ENCODE measurements at places on chromosomes 7 and 10.
A peak's percentile ranks its signal among the peaks of the same experiment; 100 is the strongest.

DNA sequence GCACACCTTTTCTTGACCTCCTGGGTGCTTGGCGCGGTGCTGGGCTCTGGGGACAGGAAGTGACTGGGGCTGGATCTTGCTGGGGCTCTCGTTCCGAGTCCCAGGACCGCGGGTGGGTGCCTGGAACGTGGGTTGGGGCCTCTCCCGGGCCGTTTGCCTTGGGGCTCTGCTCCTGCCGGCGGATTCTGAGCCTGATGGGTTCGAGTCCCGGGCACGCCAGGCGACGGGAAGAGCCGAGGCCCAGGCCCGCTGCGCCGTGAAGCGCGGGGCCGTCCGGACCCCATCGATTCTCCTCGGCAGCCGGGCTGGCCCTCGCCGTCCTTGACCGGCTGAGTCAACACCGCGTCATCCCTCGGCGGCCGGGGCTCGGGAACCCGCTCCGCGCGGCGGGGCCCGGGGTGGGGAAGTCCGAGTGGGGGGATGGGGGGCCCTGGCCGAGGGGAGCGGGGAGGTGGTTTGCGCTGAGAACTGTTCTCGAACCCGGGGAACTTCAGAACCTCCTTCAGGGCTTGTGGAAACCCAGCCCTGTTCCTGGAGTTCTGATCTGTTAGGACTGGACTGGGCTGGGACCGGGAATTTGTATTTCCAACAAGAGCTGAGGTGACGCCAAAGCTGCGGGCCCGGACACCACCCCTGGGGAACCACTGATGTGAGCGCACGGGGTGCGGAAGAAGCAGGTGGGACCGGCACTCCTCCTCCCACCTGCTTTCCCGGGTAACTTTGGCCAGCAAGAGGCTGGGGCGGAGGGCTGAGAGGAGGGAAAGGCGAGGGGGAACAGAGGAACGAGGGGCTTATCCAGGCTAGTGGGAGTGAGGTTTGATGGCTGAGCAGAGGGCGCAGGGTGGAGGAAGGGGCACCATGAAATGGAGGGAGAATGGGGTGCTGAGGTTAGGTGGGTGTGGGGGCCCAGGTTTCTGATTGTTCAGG lies 6.2 kb downstream of the HHEX start:
- no peak for DNase-seq

DNA sequence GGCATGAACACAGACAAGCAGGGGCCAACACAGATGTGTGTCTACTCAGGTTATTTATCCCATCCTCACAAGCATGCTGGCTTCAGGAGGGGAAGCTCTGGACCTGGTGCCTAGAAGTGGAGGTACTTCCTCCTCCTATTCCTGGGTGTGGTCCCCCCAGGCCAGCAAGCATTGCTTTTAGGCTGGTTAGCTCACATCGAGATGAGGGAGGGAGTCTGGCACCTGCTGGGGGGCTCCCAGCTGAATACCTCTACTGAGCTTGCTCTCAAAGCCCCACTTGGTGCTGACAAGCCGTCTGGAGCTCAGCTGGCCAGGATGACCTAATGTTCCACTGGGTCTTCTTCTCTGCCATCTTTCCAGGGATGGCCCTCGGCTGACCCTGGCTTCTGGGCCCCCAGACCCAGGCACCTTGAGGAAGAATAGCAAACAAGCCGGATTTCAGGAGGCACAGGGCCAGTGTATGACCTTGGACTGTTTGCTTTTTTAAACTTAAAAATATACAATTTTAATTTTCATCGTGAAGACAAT lies 26.8 kb downstream of the FAM241B start:
- no peak for DNase-seq

GRCh38 chr7:17374654-17375053 lies 76.2 kb downstream of the AHR start:
- DNase-seq = no peak

DNA sequence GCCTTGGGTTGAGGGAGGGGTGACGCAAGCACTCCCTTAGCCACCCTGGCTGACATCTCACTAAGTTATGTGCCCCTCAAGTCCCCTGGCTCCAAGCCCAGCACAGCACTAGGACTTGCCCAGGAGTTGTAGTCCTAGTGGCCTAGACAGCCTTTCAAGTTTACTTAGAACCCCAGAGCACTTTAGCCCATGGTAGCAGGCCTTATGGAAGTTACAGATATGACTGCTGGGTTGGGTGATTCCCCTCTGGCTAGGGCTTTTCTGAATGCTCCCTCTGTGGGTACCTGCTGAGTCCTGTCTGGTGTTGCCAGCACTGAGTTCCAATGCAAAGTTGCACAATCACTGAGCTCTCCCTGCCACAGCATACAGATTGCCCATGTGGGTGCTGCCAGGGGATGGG lies 83.2 kb downstream of the AHCYL2 start:
- DNase-seq = peak; percentile 50

DNA sequence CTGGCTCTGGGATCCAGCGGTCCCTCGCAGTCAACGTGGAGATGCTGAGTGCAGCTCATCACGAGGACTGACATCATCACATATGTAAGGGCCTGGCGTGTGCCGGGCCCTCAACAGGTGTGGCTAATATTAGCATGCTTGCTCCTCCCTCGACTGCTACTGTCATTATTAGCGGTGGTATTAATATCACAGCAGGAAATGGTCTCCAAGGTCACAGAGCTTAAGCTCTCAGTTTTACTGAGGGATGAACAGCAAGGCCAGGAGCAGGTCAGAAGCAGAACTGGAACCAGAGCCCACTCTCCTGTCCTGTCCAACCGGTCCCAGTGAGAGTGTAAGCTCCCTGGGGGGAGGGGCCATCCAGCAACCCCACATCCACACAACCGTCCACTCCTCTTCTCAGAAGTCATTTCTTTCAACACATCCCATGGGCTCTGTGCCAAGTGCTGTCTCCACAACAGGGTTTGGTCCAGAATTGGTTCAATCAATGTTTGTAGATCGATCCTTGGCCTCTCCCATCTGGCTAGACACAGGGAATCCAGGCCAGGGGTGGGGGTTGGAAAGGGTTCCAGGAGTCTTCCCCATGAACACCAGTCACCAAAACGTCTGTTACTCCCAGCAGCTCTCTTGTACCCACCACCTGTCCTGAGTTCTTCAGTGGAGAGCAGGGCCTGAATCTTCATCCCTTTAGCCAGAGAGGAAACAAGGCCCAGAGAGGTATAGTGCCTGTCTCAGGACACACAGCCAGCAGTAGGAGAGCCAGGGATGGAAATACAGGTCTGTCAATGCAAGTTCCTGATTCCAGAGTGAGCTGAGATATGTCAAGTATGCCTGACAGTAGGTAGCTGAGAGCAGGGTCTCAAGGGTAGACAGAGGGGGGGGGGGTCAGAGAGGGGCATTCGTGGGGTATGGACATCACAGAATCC lies 45.3 kb upstream of the ZMIZ1 start:
- DNase-seq = no peak

DNA sequence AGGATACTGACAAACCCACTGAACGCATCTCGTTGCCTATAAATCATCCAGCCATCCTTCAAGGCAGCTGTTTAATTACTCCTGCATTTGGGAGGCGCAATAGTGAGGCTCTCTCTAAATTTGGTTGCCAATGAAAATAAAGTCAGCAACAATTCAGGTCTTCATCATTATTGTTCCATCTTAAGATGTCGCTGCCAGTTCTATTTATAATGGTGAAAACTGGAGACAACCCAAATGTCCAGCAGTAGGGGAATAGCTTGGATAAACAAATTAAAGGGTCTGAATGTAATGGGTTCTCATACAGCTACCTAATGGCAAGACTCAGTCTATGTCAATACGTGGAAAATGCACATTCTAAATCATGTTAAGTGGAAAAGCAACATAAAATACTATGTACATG lies 120.1 kb upstream of the PLXNA4 start:
- DNase-seq = no peak

GRCh38 chr7:94933256-94933990 lies 26.0 kb downstream of the PPP1R9A start:
- no peak for DNase-seq

- no peak for DNase-seq
These were observed 10.6 kb downstream of the GPR146 start for GRCh38 chr7:1054861-1055450.

DNA sequence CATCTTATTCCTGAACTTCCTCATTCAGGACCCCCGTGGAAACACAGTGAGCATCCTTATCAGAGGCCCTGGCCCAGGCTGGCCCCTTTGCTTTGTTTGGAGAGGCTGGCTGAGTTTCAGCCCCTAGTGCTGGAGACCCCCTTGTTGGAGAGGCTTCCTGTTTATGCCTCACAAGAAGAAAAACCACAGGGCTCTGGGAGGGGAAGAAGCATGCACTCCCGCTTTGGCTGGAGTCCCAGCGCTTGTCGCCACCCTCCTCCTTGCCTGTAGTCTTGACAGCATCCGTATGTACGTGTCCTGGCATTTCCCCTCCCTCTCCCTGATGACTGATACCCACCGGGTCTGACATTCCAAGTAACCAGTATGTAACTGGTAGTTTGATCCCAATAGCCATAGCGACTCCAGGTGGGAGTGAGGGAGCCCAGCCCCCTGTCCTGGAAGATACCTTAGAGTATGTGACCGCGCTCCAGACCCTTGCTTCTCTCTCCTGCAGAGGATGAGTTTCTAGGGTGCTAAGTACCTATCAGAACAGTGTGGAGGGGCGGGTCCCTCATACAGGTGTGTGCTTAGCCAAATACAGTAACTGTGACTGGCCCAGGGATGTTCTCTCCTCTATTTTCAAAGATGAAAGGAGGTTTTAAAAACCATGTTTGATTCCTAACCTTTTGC lies 6.9 kb upstream of the ATP6V0E2 start:
- peak; percentile 5 for DNase-seq

DNA sequence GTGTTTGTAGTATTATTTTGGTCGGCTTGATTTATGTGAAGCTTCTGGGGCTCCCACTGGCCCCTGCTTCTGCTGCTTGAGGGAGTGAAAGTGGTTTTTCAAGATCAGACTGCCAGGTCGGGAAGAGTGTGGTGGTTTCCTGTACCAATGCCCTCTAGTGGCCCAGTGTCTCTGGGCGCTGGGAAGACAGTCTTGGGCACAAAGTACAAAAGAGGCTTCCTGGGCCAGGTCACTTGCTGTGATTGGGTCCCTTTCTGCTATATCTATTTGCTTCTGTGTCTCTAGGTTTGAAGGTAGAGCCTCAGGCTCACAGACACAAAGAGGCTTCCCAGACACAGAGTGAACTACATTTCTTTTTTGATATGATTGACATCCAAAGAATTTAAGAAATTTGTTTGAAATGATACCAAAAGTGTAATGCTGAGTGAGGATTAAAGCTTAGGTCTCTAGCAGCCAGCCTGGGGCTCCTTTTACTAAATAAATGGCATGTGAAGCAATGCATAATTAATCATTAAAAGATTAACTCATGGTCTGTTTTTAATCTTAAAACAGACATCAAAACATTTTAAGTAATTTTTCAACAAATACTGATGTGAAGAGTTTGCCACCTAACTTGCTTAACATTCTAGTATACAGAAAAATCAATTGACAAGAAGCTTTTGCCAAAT lies 36.3 kb downstream of the ABCB1 start:
- no peak for DNase-seq

- no peak for DNase-seq
These were observed 132.0 kb downstream of the PPP1R17 start for GRCh38 chr7:31819031-31819430.

DNA sequence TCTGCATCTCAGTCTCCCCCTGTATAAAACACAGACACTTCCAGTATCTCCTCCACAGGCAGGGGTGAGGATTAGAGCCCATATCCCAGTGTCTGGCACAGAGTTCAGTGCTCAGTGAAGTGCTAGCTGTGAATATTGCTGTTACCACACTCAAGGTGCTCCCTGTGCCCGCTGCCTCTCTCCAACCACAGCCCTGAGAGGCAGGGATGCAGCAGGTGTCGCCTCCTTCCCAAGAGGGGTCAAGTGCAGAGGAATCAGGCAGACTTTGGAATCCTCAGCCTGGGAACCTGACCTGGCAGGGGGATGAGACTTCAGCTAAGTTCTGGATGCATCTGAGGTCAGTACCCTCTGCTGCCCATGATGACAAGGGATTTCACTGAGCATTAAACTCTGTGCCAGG lies 163.1 kb downstream of the GFRA1 start:
- no peak for DNase-seq

GRCh38 chr7:83852136-83852535 lies 203.2 kb upstream of the SEMA3E start:
- DNase-seq = no peak

GRCh38 chr7:64999165-65000004 lies 7.1 kb downstream of the ERV3-1 start:
- DNase-seq = no peak

DNA sequence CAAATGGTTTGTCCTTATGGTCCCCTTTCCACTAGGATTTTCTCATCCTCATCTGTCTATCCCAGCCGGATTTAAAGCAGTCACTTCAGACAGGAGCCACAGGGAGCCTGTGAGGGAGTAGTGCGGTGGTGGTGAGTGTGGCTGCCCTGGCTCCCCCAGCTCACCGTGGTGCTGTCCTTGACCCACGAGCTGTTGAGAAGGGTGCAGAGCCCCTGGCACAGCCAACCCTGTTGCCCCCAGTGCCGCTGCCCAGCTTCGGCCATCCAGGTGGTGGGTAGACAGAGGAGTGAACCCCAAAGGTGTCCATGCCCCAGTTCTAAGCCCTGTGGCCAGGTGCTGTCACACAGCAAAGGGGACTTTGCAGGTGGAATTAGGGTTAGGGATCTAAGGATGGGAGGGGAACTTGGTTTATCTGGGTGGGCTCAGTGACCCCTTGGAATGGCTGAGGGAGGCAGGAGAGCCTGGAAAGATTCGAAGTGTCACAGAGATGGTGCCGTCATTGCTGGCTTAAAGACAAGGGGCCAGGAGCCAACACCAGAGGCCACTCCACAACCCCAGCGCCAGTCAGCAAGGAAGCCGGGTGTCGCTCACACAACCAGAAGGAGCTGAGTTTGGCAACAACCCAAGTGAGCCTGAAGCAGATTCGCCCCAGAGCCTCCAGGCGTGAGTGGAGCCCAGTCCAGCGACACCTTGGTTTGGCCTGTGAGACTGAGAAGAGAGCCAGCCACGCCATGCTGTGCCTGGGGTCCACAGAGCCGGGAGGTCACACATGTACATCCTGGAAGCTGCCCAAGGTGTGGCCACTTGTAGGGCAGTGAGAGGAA lies 142.4 kb downstream of the ADCY1 start:
- DNase-seq = no peak

DNA sequence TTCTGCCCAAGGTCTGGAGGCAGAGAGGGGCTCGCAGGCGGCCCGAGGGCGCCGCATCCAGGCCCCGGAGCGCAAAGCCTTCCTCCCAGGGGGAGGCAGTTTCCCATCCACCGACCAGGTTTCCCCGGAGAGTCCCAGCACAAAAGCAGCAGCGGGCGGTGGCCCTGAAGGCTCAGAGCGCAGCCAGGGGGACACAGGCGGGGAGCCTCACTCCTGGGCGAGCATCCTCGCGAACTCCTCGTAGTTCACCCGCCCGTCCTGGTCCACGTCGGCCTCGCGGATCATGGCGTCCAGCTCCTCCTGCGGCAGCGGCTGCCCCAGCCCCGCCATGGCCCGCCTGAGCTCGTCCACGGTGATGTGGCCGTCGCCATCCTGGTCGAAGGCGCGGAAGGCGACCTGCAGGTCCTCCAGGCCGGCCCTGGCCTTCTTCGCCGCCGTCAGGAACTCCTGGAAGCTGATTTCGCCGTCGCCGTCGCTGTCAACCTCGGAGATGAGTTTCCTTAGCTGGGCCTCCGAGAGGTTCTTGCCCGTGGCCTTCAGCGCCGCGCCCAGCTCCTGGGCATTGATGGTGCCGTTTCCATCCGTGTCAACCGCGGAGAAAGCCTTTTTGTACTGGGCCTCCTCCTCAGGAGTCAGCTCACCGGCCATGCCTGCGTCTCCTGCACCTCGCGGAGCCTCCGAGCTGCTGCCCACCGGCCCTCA lies 428 bp downstream of the CALML5 start:
- no peak for DNase-seq

Measured in breast epithelium (tissue), 4 donors.